Activated CD8-positive, alpha-beta memory T cell treated with anti-CD3 and anti-CD28 coated beads, Interleukin-2, amount 50 U/mL, for 48 hours (primary cell): ENCODE measurements at places on chromosomes 5 and 9.

DNA sequence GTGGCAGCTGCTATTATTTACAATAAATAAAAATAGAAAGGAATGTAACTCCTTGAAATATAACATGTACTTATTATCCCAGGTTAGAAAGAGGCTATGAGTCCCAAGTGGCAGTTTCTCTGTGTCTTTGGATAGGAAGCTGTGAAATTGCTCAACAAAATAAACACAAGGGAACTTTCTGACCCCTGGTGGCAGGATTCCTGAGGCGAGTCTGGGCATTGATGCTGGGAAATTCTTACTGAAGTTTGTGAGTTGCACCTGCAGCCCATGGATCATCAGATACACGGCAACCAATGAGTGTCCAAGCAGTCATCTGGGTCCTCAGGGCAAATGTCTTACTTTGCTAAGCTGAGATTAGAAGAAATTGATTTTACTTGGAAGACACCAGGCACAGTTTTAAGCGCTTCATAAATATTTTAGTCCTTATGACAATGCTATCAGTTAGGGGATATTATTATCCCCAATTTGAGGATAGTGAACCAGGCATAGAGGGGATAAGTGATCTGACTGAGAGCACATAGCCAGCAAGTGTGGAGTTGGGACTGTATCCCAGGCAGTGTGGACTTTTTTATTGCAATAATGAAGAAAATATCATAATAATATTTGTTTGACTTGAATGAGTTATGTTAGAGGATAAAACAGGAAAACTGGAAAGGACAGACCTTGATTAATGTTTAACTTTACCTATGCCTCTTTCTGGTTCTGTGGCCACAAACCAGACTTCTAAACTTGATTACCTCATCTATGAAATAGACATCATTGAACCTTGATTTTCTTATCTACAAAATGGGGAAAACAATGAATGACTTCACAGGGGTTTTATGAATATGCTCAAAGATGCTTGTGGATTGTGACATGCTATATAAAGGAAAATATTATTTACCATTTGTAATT lies 265.5 kb upstream of the ADAMTSL1 start:
- no peak for DNase-seq

DNA sequence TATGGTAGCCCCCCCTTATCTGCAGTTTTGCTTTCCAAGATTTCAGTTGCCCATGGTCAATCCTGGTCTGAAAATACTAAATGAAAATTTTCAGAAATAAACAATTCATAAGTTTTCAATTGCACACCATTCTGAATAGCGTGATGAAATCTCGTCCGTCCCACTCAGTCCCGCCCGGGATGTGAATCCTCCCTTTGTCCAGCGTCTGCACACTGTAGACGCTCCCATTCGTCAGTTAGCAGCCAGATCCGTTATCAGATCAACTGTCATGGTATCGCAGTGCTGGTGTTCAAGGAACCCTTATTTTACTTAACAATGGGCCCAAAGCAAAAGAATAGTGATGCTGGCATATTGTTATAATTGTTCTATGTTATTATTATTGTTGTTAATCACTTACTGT lies 98.6 kb downstream of the TMEM215 start:
- no peak for DNase-seq

GRCh38 chr9:121674952-121675351 lies 23.5 kb downstream of the DAB2IP start:
- DNase-seq: no peak

- no peak for DNase-seq
Measured at GRCh38 chr5:144267961-144268513, 97.4 kb downstream of the KCTD16 start.

GRCh38 chr5:164097749-164098148 lies 592.3 kb downstream of the MAT2B start:
- DNase-seq: no peak

DNA sequence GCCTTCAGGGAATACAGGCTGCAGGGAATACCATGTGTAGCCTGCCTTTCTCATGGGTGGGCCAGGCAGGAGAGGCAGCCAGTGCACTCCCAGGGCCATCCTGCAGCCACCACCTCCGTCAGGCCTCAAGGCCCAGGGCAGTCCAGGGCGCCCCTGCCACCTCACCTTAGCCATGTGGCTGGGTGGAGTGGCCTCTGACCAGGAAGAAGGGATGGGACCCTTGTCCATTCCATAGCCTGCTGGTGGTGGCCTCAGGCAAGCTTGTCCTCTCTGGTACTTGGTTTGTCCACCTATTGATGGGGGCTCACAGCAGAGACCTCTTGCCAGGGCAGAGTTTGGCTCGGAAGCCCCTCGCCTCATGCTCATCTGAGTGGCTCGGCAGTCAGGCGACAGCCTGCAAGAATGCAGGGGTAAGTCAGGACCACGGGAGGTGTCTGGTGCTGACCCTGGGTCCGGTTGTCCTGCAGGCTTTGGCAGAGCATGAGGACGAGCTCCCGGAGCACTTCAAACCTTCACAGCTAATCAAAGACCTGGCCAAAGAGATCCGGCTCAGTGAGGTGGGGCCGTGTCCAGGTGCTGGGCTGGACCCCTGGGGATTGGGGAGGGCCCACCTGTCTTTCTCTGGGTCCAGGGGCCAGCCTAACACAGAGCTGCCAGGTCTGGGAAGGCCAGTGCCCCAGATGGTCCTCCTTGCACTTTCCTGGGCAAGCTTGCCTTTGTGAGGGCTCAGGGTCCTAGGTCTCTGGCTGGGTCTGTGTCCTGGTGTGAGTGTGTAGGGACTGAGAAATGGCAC lies 82.9 kb downstream of the PHF2 start:
- no peak for DNase-seq

DNA sequence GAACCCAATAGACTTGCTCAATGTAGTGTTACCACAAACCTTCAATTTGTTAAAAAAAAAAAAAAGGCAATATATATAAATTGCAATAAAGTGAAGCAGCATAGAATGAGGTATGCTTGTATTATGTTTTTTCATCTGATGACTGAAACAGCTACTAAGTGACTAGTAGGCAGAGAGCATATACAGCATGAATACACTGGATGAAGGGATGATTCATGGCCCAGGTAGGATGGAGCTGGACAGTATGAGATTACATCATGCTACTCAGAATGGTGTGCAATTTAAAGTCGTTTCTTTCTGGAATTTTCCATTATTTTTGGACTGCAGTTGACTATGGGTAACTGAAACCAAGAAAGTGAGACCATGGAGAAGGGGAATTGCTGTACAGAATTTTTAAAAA lies 161.2 kb downstream of the GNA14 start:
- DNase-seq: no peak

GRCh38 chr5:41918105-41918504 lies 7.0 kb upstream of the FBXO4 start:
- no peak for DNase-seq

- DNase-seq: no peak
Measured at GRCh38 chr5:145629047-145629446, 206.1 kb downstream of the PRELID2 start.

DNA sequence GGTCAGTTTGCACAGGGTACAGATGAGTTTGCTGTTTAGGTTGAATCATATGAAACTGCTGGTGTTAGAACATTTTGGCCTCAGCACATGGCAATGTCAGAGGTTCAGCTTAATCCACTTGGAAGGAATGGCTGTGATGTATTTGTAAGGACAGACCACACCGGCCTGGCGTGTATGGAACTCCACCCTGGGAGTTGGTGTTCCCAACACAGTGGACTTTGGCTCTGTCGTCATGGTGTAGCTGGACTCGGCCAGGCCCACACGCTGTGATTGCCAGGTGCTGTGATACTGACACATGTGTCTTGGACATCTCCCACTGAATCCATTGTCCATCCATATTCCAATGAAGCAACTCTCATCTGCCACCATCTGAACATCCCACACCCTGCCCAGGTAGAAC lies 90.3 kb downstream of the ZNF618 start:
- no peak for DNase-seq

GRCh38 chr9:91503673-91504081 lies 80.0 kb upstream of the NFIL3 start:
- no peak for DNase-seq

DNA sequence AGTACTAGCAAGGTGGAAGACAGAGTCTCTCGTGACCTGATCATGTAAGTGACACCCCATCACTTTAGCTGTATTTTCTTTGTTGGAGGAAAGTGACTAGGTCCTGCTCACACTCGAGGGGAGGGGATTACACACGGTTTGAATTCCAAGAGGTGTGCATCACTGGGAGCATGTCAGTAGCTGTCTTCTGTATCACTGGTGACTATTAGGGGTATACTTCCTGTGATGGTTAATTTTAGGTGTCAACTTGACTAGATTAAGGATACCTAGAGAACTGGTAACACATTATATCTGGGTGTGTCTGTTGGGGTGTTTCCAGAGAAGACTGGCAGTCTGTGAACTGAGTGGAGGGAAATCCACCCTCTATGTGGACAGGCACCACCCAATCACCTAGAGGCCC lies 22.5 kb downstream of the FOXD1 start:
- DNase-seq: no peak

GRCh38 chr5:138188626-138189025 lies 9.7 kb downstream of the KIF20A start:
- no peak for DNase-seq

GRCh38 chr5:132414634-132415378 lies 45.3 kb downstream of the SLC22A5 start:
- no peak for DNase-seq

DNA sequence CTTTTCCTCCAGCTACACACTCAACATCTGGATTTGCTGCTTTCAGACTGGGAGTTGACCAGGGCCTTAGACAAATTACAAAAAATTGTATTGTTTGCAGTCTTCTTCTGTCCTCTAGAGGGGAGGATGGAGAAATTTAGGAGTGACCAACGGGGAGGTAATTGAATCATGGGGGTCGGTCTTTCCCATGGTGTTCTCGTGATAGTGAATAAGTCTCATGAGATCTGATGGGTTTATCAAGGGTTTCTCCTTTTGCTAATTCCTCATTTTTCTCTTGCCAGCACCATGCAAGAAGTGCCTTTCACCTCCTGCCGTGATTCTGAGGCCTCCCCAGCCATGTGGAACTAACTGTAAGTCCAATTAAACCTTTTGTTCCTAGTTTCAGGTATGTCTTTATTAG lies 4.2 kb downstream of the IFNA8 start:
- no peak for DNase-seq

DNA sequence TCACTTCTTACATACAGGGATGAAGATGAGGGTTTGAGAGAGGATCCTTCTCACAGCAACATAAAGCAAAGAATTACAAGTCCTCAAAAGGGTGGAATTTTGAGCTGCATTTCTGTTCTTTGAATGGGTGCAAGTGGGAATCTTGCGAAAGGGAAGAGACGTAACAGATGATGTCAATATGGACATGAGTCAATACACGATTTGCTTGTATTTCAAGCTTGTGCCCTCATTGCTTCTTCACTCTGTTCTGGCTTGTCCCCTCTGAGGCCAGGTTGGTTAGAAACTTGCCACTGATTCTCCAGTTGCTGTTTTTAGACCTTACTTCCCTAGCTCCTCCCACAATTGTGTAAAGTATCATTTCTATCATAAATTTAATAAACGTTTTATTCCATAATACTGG lies 104.8 kb upstream of the CLINT1 start:
- no peak for DNase-seq

GRCh38 chr9:117093891-117094844 lies 320.7 kb downstream of the ASTN2 start:
- DNase-seq: no peak

DNA sequence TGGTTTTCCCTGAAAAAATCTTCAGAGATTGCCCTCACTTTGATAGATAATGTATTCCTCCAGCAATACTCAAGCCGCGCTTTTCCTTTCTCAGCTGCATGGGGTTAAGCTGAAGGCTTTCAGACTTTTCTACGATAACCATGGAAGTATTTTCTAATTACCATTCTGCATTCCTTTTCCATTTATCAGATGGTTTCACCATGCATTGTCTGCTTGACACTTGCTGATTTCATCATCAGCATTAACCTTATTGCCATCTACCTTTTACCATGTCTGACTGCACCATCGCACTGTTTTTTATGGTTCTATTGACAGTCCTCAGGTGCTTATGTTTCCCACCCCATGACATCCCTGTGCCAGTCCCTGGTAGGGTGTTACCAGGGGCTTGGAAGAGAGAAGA lies 91.6 kb downstream of the DMAC1 start:
- DNase-seq: no peak

GRCh38 chr5:39194466-39195136 lies 24.8 kb downstream of the FYB1 start:
- DNase-seq: no peak

DNA sequence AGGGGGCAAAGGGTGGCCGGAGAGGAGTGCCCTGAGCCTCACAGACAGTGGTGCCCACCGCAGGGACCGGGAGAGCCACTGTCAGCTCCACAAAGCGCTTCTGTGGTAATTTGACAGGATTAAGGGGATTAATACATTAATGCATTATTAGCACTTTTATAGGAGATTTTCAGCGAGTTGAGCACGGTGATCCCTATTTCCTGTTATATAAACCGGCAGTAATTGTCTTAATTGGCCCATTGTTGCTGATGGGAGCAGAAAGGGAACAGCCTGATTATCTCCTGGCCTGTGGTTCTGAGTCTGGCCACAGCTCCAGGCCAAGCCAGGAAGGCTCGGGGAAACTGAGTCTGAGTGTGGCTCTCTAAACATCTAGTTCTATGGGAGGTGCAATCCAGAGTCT lies 423.6 kb downstream of the CDK5RAP2 start:
- DNase-seq: no peak

GRCh38 chr5:61052882-61053281 lies 107.9 kb downstream of the NDUFAF2 start:
- no peak for DNase-seq
